ENCODE measurements at places on chromosomes 16 and 17. TPM values are rescaled to one million over a fixed set of nuclear protein-coding genes. Genes with fewer than 3 reads are reported as not detected.

- DNase-seq: no peak
These were observed 77.4 kb upstream of the TOB1 start for GRCh38 chr17:50943575-50943933.

GRCh38 chr17:72120642-72121163, at the start of gene SOX9:
TSS of gene SOX9 (plus strand) at chr17:72121020. CDS start at chr17:72121392, 372 bp downstream.
- peak; percentile 96 for DNase-seq

DNA sequence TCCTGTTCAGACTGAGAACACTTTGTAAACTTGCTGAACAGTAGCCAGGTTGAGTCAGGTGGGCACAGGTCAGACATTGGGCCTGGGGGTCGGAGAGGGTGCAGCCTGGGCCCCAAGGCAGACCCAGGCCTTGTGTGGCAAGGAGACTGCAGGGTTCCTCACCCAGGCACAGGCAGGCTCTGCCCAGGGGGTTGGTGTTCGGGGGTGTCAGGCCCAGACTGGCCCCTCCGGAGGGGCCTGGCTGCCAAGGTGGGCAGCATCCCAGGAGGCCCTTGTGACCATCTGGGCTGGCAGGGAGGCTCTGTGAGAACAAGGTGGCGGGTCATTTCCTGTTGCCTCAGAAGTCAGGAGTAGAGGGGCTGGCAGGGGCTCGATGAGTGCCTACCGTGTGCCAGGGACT, 585 bp upstream of the MYO15A start:
- DNase-seq: no peak

- DNase-seq: no peak
These were observed 177.1 kb upstream of the ELAC2 start for GRCh38 chr17:13194887-13195286.

DNA sequence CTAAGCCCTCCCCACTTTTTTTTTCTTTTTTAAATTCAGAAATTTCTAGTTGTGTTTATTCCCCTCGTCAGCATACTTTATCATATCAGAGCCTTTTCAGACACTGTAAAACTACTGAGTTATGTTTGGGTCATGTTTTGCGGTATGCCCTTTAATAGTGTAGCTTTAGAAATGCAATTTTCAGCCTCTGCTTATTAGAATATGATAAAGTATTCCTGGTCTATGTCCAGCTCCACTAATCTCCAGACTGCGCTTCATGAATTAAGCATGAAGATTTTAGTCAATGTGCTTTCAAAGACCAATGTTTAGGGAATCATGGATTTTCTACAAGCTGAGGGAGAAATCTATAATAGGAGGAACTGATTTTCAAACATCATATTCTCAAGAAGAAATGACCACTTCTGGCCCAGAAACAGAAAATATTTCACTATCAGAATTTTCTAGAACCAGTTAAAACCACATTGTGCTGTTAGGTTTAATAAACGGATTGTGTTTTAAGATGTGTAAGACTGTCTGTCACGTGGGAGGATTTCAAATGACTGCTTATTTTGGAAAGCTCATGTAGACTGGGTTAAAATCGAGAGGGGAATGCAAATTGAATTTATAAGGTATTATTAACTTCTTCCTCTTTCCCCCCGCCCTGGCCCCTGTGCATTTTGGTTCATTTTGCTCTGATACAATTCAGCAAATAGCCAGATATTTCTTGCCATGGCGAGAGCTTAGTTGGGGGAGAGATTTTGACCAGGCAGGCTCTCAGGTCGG, 498.5 kb downstream of the WWOX start:
- no peak for DNase-seq

DNA sequence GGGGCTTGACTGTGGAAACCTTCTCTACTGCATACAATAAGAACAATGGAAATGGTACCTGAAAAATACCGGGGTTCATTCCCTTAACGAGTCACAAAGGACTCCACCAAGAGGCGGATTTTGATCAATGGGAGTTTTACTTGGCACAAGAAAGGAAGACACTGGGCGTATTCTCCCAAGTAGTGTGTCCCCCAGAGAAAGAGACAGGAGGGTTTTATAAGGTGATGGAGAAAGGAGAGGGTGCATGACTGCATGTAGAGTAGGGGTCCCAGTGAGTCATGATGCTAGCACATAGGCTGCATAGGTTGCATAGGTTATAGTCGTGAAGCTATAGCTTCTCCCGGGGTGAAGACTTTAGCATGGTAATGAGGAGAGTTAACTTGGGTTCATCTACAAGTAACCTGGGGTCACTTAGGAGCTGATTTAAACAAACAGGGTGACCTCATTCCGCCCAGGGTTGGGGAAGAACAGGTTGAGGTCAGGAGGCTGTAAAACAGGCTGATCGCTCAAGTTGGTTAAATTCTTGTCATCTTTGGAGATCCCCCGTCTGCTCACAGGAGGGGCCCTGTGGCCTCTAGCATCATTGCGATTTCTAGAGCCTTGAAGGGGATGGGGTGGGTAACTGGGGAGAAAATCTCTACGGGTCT, 1.5 kb downstream of the MPV17L start:
- no peak for DNase-seq

- DNase-seq: no peak
These were observed 6.4 kb upstream of the LYRM9 start for GRCh38 chr17:27899525-27899924.

DNA sequence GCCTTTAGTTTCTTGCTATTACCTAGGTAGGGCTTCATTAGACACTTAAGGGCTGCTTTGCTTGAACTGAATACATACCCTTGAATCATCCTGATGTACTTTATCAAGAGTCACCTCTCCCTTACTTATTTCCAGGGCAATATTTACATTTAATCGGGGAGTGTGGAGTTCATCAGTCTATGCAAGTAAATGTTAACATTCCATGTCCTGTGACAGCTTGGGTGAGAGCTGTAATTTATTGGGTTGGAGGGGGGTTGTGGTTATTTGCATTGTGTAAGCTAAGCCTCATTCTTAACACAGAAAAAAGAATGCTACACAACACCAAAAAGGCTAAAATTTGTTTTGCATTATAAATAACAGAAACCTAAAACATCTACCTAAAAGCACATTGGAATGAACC, 16.7 kb downstream of the KCNJ16 start:
- no peak for DNase-seq

- DNase-seq: peak; percentile 97
These were observed 8.9 kb upstream of the TIMP2 start for GRCh38 chr17:78933959-78934568.

DNA sequence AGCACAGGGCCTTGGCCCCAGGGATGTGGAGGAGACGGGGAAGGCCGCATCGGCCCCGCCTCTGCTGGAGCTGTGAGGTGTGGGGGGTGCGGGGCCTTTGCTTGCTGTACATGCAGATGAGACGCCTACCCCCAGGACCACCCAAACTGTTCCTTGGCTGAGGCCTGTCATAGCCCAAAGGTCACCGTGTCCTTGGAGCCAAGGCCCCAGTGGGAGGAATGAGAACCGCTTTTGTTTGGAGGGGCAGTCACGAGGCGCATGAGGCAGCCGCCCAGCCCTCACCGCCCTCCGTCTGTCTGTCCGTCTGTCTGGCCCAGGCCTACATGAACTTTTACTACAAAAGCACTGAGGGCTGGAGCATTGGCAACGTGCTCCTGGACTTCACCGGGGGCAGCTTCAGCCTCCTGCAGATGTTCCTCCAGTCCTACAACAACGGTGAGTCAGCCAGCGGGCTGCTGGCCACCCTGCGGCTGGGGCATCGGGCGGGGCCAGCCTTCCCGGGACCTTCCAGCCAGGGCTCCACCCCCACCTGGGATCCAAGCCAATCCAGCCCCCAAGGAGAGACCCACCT, 8.8 kb downstream of the TAX1BP3 start:
- peak; percentile 95 for DNase-seq

DNA sequence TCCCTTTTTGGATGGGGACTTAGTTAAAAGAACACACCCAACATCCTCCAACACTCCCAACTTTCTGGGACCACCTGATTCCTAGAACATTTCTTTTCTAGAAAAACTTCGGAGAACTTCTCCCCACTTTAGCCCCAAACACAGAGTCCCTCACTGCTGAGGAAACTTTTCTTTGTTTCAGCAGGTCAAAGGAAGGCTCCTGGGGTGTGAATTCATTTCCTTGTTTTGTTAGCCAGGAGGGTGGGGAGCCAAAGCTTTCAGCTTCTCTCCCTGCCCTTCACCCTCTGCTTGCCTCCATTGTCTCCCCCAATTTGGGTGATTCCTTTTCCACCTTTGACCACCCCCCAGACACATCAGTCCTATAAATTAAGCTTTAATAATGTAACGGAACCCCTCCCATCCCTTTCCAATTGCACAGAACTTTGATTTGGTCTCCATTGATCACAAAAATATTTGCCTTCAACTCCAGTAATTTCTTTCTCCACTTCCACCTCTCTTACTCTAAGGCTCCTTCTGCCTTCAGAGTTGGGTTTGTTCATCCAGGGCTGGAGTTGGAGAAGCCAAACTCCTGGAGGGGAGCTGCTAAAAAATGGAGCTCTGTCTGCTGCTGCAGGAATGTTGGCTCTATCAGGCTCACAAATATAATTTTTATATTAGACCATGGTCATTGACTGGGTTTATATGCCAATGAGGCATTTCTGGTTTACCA, 10.3 kb downstream of the HOXB4 start:
- DNase-seq: no peak

DNA sequence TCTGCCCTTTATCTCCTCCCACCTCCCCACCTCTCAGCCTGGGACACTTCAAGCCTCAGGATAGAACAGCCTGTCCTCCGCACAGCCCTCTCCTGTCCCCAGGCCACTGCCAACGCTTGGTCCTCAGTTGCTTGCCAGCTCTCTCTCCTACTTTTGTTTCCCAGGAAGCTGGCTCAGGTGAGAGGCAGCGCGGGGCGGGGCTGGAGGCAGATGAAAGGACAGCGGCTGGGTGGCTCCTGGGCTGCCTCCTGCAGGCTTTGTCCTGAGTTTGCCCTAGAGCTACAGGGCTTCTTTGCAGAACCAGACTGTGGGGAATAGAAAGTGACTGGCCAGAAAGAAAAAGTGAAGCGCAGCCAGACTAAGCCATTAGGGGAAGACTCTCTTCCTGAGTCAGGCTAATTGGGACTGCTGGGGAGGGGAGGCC, 48.2 kb upstream of the CDC42EP4 start:
- no peak for DNase-seq

DNA sequence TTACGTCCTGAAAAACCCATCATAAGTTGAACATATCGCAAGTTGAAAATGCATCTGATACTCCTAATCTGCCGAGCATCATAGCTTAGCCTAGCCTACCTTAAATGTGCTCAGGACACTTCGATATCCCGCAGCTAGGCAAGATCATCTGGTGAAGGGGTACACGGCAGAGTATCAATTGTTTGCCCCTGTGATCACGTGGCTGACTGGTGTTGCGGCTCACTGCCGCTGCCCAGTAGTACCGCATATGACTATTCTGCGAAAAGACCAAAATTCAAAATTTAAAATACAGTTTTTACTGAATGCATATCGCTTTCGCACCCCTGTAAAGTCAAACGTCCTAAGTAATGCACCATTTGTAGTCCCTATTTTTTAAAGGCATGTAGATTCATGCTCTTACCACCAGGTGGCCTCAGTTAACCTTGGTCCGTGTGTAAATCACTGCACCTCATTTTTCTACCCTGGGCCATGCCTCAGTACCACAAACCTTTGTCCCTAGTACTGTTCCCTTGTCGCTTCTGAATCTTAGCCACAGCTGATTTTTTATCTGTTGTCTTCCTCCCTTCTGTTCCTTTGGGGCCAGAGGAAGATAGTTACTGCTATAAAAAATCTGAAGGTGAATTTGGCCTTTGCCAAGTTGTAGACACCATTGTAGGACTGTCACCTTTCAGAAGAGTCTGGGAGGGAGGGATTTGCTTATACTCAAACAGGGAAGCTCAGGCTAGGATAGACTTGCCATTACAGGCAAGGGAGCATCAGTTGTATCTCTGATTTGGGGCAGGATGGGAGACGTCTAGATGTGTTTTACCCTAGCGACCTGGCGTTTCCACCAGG, 34.4 kb downstream of the WWP2 start:
- DNase-seq: peak; percentile 78

- no peak for DNase-seq
These were observed 343.1 kb downstream of the ZFHX3 start for GRCh38 chr16:72704746-72705372.

- DNase-seq: no peak
These were observed 5.9 kb downstream of the SCARF1 start for GRCh38 chr17:1639549-1640180.

GRCh38 chr16:88539261-88539651, 30.9 kb upstream of the ZC3H18 start:
- no peak for DNase-seq

DNA sequence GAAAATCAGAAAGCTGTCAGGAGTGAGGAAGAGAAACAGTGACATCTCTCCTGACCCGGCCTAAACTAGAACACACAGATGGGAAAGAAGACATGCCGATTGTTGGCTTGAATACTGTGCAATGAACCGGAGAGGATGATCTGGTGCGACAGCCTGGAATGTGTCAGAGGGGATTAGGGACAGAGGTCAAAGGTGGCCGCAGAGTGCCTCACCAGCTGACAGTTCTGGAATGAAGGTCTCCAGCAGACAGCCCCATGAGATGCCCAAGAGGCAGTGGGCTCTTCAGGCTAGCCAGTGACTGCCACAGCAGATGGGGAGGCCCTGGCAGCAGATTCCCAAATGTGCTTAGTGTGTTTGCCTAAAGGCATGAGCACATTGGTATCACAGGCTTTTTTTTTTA, 623.2 kb downstream of the CDH8 start:
- no peak for DNase-seq

DNA sequence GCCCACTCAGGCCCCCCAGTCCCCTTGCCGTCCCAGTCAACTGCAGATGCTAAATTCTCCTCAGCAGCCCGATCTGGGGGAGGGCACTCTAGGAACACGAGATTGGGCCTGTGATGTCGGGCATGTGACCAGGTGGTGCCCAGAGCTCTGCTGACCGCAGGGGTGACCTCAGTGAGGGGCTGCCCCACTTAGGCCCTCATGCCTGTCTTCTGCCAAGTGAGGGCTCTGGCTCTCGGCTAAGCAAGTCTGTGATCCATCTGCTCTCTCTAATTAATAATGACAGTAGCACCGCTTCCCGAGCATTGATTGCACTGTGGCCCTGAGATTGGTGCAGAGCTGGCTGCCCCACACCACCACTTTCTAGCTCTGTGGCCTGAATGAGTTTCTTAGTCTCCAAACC, 138.8 kb downstream of the MRM1 start:
- DNase-seq: no peak

GRCh38 chr17:12691173-12691572, 25.5 kb downstream of the MYOCD start:
- peak; percentile 79 for DNase-seq

- DNase-seq: no peak
These were observed 1.7 kb upstream of the ALOX12 start for GRCh38 chr17:6994118-6994598.

DNA sequence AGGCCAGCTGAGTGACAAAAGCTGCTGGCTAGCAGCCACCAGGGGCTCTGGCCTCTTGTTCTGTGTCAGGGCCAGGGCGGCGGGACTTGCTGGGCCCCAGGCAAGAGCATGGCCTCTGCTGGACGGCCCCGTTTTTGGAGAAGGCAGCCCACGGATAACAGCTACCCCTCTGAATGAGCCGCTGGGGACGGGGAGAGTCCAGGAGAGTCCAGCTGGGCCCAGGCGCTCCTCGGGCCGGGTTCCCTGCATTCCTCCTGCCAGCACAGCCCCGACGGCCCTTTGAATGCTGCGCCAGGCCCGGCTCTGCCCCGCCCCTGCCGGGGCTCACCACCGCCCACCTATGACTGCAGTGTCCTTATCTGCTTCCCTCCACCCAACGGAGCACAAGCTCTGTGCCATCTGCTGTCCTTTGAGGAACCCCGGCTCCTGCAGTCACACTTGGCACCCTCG, 33.4 kb downstream of the SLC7A5 start:
- no peak for DNase-seq

The NHLRC4 gene
- total RNA-seq: 0.13 TPM

The PIRT gene
- total RNA-seq: not detected

The KRT17 gene
- total RNA-seq: 3.8 TPM

The ZNF385C gene
- total RNA-seq: not detected

The CNTNAP4 gene
- not detected for total RNA-seq

The PLEKHH3 gene
- 32.2 TPM for total RNA-seq

The PDPK1 gene
- total RNA-seq: 16.8 TPM

The PPL gene
- total RNA-seq: 1.2 TPM

The P2RX1 gene
- total RNA-seq: not detected

All from GM23248 (cell line).